Tongue (tissue), 3 donors: ENCODE measurements at places on chromosomes 1 and 21. TPM values are rescaled to one million over a fixed set of nuclear protein-coding genes. Genes with fewer than 3 reads are reported as not detected.
A peak's percentile ranks its signal among the peaks of the same experiment; 100 is the strongest.

- DNase-seq: no peak
Measured at GRCh38 chr1:66003690-66004089, 211.0 kb downstream of the PDE4B start.

CR1L gene
- not detected for total RNA-seq

- DNase-seq: peak; percentile 98
Measured at GRCh38 chr1:235971571-235972310, 93.1 kb downstream of the NID1 start.

DNA sequence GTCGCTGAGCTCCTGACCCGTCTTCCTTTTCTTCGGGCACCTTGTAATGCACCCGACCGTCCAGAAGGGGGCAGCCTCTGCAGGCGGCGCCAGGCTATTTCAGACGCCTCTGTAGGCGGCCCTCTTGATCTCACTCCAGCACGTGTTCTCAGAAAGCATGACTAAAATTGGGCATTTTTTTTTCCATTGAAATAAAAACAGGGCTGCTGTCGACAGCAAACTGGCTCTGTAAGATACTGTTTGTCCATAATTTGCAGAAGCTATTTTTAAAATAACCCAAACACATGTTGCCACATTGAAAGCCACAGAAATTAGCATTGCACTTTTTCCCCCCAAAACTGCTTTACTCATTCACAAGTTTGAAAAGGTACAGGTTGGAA is 78.0 kb downstream of the STUM start:
- DNase-seq: peak; percentile 82

CD101 gene
- 3.0 TPM for total RNA-seq

WNT3A gene
- total RNA-seq: 1.6 TPM

MAB21L3 gene
- total RNA-seq: 0.31 TPM

DNA sequence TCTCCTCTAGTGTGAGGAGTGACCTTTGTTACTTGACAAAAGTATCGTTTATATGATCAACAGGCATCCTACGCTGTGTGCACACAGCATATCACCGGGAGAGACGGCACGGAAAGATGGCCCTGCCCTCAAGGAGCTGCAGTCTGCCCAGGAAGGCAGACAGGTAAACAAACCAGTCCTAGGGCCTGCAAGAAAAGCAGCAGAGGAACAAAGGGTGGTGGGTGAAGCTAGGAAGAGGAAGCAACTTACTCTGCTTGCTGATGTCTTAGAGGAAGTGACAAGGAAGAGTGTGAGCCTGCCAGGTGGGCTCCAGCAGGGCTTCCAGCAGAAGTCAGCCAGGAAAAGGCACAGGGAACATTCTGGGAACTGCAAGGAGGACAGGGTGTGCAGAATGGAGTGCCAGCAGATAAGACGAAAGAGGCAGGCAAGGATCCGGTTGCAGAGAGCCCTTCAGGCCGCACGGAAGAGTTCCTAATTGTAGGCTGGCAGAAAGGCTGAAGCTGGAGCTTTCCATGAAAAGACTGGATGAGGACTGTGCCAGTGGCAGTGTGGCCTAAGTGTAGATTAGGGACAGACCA is 106.7 kb downstream of the SLC45A1 start:
- peak; percentile 38 for DNase-seq

- DNase-seq: no peak
Measured at GRCh38 chr1:93689521-93690223, 8.0 kb upstream of the BCAR3 start.

FAM167B gene
- total RNA-seq: 0.31 TPM

GRCh38 chr1:12179676-12180075 is 12.9 kb downstream of the TNFRSF1B start:
- no peak for DNase-seq

DNA sequence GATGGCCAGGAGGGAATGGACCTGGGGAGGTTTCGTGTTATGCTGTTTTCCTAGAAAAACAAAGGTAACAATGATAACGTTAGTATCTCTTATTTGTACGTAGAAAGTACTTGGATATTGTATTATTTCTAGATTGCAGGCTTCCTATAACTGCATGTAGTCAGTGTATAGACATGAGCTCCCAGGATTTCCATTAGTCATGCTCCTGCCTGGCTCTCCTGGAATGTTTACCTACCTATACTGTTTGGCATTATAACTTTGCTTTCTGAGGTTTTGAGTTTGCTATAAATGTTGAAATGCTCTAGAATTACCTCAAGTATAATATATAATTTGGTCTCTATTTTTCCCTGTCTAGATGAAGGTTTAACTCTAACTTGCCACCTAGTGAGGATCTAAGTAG is 66.1 kb downstream of the TTC3 start:
- no peak for DNase-seq

DNA sequence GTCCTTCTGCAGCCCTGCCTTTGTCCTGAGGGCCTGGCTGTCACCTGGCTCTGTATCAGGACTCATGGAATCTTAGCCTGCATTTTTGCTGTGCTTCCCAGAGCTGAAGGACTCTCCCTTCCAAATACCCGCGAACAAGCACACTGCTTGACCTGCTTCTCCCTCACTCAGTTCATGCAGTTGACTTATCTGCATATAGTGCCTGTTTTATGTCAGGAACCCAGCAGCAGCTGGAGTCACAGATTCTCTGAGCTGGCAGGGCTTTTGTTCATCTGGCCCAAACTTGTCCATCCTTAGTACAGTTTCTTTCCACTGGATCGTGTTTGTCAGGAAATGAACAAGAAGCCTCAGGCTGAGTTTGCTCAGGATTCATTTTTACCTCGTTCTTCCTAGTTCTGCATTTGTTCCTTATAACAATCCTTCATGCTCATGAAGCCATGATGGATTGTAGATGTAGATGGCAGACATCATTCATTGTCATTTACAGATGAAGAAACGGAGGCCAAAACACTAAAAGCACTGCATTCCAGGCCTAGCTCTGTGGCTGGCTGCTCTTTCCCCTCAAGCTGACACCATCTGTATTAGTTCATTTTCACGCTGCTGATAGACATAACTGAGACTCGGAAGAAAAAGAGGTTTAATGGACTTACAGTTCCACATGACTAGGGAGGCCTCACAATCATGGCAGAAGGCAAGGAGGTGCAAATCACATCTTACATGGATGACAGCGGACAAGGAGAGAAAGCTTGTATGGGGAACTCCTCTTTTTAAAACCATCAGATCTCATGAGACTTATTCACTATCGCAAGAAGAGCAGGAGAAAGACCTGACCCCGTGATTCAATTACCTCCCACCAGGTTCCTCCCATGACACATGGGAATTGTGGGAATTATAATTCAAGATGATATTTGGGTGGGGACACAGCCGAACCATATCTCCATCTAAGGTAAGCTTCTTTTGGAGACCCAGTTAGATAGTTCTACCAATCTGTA is 150.9 kb downstream of the HIVEP3 start:
- DNase-seq: peak; percentile 71

AIM2 gene
- total RNA-seq: not detected

DNA sequence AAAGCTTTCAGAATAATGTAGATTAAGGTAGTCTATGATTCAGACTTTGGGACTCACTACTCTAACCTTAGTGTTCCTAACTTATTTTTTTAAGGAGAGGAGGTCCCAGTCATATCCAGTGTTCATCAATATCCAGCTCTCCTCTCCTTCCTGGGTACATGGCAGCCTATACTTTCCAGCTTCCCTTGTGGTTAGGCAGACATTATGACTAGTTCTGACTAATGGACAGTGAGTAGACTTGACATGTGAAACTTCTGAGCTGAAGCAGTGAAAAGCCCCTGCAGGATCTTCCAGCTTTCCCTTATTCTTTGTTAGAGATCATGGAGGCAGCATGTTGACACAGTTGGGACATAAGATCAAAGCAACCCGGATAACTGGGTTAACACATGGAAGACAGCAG is 144.2 kb downstream of the PTPRU start:
- no peak for DNase-seq

DNA sequence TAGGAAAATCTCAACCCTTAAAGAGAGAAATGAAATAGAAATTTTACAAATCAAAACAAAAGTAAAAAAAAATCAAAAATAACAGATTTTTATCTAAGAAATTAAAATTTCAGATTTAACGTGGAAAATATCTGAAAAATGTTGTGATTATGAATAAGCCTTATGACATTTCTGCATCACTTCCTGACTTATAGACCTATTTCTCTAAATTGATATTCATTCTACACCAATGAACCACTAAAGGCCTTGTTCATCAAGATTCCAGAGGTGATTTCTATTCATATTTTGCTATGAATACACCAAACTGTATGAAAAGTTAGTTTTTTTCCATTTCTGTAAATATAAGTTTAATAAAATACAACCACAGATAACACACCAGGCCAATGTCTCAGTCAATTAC is 261.5 kb downstream of the SMYD3 start:
- no peak for DNase-seq

KIRREL1 gene
- 46.2 TPM for total RNA-seq

- DNase-seq: no peak
Measured at GRCh38 chr1:235820061-235820460, 46.6 kb downstream of the LYST start.

GRCh38 chr1:241470361-241470760 is 49.2 kb downstream of the FH start:
- no peak for DNase-seq

FCGR2B gene
- 1.6 TPM for total RNA-seq

GRCh38 chr1:237834048-237834447 is 56.7 kb downstream of the ZP4 start:
- no peak for DNase-seq

DNA sequence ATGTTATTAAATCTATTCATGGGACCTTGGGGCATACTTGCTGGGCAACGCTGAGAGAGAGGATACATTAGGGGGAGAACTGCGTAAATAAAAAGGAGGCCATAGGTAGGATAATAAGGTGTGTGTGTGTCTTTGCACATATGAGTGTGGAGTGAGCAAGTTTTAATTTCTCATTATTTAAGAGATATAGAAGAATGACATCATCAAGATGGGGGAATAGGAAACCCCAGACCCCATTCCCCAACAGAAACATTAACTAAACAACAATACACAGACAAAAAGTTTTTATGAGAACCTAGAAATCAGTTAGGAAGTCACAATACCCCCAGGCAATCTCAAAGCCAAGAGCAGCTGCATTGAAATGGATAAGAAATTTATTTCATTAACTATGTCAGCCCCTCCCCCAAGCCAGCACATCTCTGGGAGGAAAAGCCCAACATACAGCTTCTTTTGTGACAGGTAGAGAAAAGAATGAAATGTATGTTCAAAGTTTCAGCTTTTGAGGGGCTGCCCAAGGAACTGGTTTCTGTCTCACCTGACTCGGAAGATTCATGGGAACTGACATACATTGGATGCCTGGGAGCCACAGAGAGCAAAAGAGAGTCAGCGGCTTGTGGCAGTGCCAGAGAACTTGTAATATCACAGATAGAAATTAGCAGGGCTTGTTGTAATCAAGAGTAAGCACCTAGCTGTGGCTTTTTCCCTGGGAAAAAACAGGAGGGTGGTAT is 234.3 kb upstream of the NFIA start:
- no peak for DNase-seq

FAM78B gene
- total RNA-seq: 0.82 TPM

SEC16B gene
- total RNA-seq: 9.6 TPM

LAX1 gene
- total RNA-seq: not detected

DNA sequence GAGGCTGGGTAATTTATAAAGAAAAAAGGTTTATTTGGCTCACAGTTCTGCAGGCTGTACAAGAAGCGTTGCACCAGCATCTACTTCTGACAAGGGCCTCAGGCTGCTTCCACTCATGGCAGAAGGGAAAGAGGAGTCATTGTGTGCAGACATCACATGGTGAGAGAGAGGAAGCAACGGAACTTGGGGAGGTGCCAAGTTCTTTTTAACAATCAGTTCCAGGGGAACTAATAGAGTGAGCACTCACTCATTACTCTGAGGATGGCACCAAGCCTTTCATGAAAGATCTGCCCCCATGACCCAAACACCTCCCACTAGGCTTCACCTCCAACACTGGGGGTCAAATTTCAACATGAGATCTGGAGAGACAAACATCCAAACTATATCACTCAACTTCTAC is 77.2 kb downstream of the DDAH1 start:
- DNase-seq: no peak

GRCh38 chr1:48793863-48794262 is 17.2 kb upstream of the BEND5 start:
- DNase-seq: no peak

- no peak for DNase-seq
Measured at GRCh38 chr1:216073793-216074595, 349.3 kb downstream of the USH2A start.

ACADM gene
- total RNA-seq: 109 TPM

- no peak for DNase-seq
Measured at GRCh38 chr1:13737398-13737797, 37.4 kb downstream of the PRDM2 start.

DNA sequence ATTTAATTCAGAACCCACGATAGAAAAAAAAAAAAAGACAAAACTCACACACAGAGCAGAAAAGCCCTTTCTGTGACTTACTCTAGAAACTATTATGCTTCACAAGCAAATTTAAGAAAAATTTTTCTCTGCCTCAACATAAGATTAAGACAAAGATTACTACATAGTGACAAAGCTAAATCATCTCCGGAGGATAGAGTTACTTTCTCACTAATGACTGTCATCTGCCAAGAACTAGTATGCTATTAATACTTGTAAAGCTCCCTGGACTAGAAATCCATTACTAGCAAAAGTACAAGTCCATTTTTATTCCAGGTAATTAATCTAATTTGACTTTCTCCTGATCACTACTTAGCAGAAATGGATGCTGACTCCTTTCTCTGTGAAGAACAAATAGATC is 25.9 kb downstream of the GREM2 start:
- no peak for DNase-seq

UBE2U gene
- not detected for total RNA-seq
